ENCODE measurements at places on chromosomes 3 and 15. TPM values are rescaled to one million over a fixed set of nuclear protein-coding genes. Genes with fewer than 3 reads are reported as not detected.

Gene RBMS3
- 18.4 TPM for total RNA-seq

Gene RASGRF1
- 1.4 TPM for total RNA-seq

GRCh38 chr3:7421065-7421464 is 560.1 kb downstream of the GRM7 start:
- DNase-seq, result no peak

DNA sequence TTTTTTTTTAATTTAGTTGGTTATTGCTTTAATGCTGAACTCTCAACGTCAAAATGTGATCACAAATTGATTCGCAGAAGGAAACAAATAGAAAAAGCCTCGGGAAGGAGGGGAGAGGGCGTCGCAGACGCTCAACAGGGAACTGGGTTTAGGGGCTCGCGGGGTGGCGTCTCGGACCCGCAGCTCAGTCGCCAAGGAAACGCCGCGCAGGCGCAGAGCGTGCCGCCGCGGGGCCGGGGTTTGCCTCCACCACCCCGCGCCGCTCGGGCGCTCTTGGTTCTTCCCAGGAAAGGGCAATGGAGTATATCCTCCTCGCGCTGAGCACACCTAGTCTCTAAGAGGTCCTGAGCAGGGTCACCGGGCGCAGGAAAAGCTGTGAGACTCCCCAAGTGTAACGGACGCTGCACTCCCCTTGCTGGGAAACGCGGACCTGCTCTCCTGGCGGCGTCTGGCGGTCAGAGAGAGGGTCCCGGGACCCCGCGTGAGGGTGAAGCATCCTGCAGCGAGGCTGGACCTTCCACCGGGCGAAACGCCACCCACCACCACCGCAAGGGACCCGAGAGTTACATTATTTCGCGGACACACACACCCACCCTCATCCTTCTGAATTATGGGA is 753 bp downstream of the PLCH1 start:
- no peak for DNase-seq

- DNase-seq, result peak; percentile 67
Measured at GRCh38 chr3:162525066-162525742, 1028.6 kb downstream of the OTOL1 start.

DNA sequence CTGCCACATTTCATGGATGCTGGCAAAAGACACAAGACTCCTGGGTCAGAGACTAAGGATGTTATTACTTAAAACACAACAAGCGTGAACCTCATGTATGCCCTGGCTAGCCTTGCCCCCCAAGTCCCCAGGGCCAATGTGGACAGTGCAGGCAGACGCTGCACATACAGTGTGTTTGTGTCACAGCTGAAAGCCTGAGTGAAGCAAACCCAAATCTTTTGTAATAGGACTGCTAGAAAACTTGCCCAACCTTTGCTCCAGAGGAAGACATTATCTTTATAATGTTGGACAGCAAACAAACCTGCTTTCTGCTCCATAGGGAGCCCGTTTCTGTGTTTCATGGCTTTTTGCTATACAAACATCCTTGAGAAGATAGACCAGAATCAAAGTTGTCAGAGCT is 282.0 kb upstream of the RORA start:
- no peak for DNase-seq
